ENCODE measurements at places on chromosomes 2 and 18.

DNA sequence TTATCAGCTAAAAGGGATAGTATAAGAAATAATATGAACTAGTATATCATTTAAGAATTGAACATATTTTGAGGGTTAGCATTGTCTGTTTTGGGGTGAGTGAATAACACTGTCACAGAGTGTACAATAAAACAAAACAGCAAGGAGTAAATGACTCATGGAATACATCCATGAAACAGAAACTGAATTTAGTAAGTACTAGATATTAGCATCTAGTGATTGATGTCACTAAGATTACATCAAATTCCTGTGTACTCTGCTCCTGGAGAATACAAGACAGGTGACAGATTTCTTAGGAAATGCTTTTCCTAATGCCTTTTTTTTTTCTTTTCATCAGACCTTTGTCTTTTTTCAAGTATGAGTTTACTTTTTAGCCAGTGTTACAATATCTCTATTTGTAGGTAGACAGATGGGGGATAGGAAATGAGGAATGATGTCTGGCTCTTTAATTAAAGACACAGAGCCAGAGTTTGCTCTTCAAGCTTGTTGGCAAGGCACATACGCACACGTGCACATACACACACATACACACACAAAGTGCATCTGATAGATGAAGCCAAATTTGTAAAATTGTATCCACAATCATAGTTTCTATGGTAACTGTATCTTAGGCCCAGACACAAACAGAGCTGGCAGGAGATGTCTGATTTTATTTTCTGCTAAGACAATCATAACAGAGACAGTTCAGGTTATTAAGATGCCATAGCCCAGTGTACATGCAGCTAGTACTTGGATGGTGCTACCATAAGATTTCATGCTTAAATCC, 138.2 kb upstream of the NRP2 start:
- DNase-seq: no peak

GRCh38 chr2:95272299-95272751, 1.9 kb upstream of the PROM2 start:
- DNase-seq: no peak

DNA sequence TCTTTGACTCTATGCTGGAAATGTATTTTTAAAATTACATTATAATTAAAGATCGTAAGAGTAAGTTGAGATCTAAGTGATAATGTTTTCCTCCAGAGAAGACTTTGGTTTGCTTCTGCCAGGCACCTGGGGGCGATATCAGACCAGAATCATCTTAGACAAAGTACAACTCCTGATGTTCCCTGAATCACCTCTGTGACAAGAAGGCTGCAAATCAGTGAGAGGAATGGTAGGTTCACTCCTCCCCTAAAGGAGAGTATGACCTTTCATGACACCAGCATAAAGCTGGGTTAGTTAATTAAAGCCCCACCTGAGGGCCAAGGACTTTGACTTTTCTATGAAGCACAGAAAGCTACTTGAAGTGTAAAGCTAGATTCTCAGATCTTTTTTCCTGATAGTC, 114.4 kb upstream of the DTNA start:
- DNase-seq: no peak

DNA sequence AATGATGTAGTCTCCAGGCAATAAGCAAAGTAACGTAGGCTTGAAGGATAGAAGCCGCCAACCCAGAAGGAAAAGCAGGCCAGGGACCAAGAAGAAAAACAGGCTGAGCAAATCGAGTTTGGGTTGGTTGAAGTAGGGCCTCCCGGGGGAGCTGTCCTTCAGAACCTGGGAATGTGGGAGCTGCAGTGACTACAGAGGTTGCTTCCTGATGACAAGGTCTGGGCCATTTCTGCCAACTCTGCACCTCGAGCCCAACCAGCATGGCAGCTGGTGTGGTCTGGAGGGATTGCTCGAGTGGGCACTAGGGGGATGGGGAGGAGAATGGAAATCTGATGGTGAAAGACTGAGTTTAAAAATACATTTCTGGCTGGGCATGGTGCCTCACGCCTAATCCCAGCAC, 14.1 kb downstream of the ACMSD start:
- DNase-seq: no peak

DNA sequence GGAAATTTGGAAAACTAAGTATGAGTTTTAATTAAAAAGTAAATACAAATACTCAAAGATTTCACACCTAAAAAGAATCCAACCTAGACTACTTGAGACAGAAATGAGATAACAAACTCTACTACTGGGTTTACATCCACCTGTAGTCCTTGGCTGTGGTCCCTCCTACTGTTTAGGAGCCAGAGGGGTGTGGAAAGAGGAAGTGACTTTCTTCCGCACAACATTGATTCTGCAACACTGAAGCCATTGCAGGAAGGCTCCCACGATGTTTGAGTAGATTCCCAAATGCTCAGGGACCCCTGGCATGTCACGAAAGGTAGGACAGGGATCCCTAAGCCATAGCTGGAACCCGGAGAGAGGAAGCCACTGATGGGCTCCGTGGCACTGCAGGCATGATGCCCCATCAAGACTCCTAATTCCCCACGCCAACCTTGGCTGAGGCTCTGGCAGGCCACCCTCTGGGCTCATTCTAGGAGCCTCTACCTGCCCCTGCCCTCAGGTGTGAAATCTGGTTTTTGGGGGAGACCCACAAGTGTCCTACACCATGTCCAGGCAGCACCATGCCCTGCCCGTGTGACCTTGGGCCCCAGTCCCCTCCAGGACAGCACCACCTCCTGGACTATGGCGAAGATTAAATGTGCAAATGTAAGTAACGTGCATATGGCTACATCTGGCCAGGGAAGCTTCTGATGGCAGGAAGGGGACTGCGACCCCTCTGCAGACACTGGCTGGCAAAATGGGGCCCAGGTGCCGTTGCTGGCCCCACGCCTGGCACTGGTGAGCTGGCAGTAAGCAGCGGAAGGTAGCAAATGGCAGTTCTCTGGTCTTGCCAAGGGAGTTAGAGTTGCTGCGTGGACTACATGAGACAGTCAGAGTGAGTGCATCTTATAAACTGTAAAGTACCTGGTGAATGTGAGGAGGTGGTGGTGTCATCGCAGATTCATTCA, 38.2 kb upstream of the MAL start:
- no peak for DNase-seq

DNA sequence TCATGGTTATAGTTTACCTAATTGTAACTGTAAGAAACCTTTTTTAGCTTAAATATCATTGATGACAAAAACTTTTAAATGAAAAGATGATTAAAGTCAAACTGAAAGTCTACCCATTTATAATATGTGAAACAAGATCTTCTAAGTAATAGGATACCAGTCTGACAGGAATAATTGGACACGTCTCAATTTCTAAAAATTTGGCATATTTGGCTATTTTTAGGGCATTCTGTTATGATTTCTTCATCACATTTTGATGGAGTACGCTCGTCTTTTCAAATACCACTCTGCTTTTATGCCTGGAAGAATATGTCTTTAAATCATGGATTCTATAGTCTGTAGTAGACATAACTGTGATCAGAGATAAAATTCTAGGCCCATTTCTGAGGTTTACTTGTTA, 1.3 kb downstream of the R3HDM1 start:
- no peak for DNase-seq
